RPMI8226 (cell line): ENCODE measurements at places on chromosomes 11 and 22.
A peak's percentile ranks its signal among the peaks of the same experiment; 100 is the strongest.

DNA sequence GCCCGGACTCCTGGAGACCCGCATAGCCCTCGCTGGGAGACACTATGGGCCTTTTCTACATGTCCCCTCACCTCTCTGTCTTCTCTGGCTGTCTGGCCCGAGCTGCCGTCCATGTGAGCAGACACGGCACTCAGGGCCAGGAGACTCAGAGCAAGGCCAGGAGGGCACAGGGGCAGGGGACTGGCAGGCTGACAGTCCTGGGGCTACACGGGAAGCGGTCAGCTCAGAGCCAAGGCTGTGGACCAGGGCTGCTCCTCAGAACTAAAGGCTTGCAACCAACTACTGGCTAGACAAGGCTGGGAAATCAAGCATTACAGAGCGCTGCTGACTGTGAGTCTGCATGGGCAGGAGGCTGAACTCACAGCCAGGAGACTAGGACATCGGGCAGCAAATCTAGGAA lies 56.1 kb upstream of the CDON start:
- DNase-seq = no peak

- no peak for DNase-seq
These were observed 306.8 kb downstream of the CTTN start for GRCh38 chr11:70705097-70705496.

DNA sequence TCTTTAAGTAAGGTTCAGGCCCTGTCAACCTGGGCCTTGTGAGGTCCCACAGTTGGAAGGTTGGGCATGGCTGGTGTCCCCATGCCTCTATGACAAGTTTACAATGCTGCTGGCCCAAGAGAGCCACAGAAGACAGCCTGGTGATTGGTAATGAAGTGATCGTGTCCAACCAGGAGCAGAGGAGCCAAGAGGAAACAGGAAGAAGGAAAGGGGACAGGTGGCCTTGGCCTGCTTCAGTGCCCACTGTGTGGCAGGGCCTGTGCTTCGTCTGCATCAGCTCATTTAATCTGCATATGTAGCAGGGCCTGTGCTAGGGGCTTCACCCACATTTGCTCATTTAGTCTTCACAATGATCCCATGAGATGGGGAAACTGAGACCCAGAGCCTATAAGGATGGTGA lies 42.1 kb upstream of the CSNK2A3 start:
- DNase-seq = no peak

DNA sequence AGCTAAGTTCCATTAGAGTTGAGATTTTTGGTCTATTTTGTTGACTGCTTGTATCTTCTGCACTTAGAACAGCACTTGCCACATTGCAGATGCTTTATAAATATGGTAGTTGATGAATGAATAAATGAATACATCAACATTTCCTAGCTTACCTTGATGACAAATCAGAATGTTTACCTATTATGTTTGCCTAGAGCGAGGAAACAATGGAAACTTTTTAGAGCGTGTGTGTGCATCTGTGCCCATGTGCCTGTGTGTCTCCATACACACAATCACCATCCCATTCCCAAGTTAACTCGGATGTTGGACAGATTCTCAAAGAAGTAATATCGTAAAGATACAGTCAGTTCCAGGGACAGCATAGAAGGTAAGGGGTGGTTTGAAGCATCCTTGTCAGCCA lies 139.1 kb downstream of the DBX1 start:
- no peak for DNase-seq

DNA sequence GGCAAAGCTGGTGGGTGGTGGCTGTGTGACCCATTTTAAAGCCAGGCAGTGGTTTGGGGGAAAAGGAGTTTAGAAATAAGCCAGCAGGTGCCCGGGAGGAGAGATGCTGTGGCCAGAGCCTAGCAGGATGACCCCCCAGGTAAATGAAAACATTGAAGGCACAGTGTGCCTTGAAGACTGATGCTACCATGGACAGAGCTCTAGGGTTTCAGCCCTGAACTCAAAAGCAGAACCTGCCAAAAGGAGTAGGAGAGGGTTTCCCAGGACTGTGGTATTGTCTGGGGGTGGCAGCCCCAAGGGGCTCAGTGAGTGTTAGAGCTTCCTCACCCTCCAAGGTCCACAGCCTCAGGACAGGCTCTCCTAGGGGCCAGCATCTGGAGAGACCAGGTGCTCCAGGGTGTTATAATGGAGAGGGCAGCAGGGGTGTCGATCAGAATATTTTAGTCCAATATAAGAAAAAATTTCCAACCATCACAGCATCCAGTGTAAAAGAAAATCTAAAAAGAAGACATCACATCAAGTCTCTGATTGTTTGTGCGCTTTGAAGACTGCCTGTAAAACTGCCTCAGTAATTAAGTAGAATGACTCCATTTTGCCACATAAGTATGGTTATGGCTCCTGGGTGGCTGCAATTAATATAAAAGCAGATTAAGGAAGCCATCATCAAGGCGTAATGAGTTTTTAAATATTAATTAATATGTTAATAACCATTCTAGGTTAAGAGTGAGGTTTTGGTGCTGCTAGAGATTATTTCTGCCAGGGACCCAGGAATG lies 88.6 kb upstream of the LMO1 start:
- DNase-seq = no peak

- DNase-seq = no peak
These were observed 81.9 kb upstream of the SPON1 start for GRCh38 chr11:13880634-13881033.

GRCh38 chr11:13206086-13206640 lies 71.4 kb upstream of the BMAL1 start:
- DNase-seq = no peak

DNA sequence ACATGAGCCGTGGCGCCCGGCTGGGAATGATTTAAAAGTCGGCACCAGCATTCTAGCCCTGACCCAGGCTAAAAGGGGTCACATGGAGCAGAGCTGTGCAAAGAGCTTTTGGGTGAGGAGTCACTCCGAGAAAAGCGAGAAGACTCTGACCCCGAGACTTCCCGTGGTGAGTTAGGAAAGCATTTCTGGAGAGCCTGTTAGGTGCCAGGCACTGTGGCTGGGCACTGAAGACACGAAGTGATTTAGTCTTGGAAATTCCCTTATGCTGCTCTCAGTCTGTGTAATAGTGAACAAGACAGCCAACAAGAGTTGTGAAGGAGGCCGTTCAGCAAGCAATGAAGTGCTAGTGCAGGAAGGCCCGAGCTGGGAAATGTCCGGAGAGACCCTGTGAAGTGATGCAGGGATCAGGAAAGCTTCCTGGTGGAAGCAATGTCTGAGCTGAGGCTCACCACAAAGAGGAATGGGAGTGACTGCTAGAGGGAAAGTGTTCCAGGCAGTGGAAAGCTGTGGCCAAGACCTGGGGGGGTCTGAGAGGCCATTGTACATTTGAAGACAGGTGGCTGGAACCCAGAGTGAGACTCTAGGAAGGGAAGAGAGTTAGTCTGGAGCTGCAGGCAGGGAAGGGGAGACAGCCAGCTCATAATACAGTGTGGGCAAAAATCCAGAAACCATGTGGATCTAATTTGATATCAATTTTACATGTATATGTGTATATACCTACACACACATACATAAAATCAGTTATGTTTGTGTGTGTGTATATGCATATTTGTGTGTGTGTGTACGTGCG lies 31.6 kb downstream of the MARK2 start:
- no peak for DNase-seq

DNA sequence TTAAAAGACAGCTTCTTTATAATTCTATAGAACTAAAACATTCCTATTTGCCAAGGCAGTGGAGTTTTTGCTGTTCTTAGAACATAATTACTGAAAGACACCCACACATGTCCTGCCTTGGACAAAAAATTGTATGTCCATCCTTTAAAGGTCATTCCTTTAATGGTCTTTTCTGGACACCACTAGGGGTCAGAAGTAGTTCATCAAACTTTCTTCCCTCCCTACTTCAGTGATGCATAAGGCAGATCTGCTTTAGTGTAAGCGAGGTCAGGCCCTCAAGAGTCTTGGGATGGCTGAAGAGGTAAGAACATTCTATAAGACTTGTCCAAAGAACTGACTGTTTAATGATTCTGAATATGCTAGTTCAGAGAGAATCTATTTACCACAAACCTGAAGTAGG lies 4.3 kb upstream of the OR51V1 start:
- peak; percentile 33 for DNase-seq

DNA sequence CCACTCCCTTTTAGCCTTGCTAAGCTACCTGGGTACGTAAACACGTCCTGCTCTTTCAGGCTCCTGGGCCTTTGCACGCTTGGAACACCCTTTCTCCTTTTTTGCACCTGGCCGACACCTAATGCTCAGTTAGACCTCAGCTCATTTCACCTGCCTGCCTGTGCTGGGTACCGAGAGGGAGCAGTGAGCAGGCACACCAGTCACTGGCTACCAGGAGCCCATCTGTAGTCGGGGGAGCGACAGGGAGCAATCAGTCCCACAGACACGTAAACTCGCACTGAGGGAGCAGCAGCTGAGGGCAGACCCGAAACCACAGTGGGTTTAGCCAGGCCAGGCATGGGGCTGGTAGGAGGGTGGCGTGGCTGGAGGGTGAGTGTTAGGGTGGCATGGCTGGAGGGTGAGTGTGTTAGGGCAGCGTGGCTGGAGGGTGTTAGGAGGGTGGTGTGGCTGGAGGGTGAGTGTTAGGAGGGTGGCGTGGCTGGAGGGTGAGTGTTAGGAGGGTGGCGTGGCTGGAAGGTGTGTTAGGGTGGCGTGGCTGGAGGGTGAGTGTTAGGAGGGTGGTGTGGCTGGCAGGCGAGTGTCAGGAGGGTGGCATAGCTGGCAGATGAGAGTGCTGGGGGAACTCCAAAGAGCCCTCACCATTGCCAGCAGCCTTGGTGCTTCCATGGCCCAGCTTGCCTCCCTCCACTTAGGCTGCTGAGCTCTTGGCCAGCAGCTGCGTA lies 6.4 kb upstream of the GTSE1 start:
- no peak for DNase-seq

DNA sequence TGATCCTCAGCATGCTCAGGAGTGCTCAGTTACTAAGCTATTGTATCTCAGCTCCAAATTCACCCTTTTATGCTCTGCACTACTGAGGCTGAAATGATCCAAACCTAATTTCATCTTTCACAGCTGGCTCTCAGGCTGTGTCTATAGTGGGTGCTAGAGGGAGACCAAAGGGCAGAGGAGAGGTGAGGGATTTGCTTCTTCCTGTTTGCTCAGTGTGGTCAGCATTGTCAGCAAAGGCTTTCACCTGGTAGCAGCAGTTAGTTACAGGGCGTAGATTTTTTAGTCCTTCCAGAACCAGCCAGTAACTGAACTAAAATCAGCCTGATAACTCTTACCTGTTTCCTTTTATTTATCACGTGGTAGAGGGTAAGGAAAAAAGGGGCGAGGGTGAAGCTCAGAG lies 33.2 kb downstream of the XRCC6 start:
- no peak for DNase-seq

DNA sequence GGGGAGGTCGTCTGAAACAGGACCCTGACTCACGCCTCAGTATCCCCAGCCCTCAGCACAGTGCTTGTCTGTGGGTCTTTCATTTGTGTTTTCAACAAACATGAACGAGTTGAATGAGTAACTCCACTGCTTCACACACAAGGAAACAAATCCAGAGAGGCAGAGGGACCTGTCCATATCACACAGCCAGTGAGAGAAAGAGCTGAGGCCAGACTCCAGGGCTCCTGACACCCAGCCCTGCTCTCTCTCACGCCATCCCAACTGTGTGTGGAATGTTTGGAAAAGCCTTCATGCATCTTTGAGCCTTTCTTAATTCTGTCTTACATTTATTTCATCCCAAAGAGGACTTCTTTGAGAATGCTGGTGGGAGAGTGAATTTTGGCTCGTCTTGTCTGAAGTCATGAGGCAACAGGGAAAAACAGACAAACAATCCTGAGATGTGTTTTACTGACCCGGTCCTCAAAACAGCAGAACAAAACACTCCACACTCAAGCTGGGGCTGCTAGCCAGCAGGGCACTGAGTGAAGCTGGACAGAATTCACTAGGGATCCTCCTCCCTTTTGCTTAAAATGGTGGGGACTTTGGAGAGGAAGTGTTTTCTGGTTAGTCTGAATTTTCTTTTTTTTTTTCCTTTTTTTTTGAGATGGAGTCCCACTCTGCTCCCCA lies 19.7 kb upstream of the ALG8 start:
- no peak for DNase-seq

GRCh38 chr22:38273135-38273826 lies 471 bp upstream of the TMEM184B start:
- DNase-seq = peak; percentile 25

GRCh38 chr11:11845071-11845470 lies 3.3 kb downstream of the USP47 start:
- DNase-seq = no peak

- DNase-seq = no peak
These were observed 27.2 kb downstream of the RHOD start for GRCh38 chr11:67083786-67084366.

GRCh38 chr22:46240907-46241306 lies 9.2 kb downstream of the CDPF1 start:
- DNase-seq = no peak

DNA sequence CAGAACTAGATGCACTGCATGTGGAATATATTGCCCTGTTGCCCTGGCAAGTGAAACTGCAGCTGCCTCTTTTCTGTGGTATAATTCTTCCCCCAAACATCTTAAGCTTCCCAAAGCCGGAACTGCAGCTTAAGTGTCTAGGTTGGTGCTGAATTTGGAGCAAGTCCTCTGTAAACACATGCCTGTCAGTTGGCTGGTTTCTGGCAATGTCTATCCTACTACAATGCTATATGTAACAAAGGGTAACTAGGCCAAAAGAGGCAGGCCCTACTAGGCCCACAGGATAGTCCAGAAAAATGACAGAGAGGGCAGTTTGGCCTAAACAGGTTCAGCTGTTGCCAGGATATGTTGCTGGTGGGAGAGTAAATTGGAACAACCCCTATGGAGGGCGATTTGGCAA lies 27.9 kb downstream of the ASCC2 start:
- no peak for DNase-seq
